CD4-positive, alpha-beta memory T cell (primary cell): ENCODE measurements at places on chromosomes 3 and 15. TPM values are rescaled to one million over a fixed set of nuclear protein-coding genes. Genes with fewer than 3 reads are reported as not detected.

The GUCA1C gene
- total RNA-seq = not detected

The SLC30A4 gene
- total RNA-seq = 3.6 TPM

DNA sequence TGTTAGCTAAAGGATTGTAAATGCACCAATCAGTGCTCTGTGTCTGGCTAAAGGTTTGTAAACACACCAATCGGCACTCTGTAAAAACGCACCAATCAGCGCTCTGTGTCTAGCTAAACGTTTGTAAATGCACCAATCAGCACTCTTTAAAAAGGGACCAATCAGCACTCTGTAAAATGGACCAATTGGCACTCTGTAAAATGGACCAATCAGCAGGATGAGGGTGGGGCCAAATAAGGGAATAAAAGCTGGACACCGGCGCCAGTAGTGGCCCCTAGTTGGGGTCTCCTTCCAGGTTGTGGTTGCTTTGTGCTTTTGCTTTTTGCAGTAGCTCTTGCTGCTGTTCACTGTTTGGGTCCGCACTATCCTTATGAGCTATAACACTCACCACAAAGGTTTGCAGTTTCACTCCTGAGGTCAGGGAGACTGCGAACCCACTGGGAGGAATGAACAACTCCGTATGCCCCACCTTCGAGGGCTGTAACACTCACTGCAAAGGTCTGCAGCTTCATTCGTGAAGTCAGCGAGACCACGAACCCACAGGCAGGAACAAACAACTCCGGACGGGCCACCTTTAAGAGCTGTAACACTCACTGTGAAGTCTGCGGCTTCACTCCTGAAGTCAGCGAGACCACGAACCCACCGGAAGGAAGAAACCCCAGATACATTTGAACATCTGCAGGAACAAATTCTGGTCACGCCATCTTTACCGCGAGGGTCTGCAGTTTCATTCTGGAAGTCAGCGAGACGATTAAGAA is 1.1 kb upstream of the SUCLG2 start:
- DNase-seq = peak; percentile 79

- no peak for DNase-seq
These were observed 261.3 kb upstream of the TLE3 start for GRCh38 chr15:70358871-70359647.

DNA sequence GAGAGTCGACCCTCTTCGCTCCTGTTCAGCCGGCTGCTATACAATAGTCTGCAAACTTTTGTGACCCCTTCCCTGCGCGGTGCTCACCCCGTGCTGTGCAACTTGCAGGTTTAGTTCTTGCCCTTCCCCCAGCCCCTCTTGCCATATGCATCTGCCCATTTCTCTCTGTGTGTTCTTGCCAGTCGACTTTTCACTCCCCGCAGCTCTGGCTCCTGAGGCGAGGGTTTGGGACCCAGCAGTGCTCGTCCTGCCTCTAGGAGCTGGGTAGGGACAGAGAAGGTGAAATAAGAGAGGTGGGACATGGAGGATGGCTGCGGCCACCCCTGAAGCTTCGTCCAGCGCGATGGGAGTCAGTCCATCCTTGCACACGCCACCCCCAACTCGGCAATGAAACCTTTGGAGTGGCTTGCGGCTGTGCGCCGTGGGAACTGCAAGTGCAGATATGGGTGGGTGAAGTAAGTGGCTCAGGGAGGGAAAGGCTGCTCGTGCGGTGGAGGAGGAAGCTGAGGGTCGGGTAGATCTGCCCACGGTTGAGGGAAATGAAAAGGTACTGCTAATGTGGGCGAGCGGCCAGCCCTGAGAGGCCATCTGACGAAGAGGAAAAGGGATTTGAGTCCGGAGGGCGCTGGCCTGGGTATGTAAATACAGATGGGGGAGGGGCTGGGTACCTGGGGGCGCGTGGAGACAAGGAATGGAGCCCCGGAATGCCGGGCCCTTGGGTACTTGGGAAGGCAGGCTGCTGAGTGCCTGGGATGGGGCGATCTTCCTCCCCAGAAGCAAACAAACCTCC is 1.0 kb downstream of the LRRC3B start:
- no peak for DNase-seq

DNA sequence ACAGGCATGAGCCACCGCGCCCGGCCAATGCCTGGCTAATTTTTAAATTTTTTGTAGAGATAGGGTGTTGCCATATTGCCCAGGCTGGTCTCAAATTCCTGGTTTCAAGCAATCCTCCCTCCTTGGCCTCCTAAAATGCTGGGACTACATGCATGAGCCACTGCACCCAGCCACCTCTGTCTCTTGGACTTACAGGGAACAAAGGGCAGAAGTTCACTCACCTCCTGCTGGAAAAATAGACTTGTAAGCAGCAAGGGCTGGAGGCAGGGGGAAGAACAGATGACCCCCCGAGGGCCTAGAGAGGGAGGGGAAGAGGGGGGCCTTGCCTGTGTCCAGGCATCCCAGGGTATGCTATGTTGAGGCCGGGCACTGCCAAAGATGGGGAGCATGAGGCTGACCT is 22.2 kb downstream of the DUSP7 start:
- DNase-seq = no peak

The CSTA gene
- total RNA-seq = 0.61 TPM

DNA sequence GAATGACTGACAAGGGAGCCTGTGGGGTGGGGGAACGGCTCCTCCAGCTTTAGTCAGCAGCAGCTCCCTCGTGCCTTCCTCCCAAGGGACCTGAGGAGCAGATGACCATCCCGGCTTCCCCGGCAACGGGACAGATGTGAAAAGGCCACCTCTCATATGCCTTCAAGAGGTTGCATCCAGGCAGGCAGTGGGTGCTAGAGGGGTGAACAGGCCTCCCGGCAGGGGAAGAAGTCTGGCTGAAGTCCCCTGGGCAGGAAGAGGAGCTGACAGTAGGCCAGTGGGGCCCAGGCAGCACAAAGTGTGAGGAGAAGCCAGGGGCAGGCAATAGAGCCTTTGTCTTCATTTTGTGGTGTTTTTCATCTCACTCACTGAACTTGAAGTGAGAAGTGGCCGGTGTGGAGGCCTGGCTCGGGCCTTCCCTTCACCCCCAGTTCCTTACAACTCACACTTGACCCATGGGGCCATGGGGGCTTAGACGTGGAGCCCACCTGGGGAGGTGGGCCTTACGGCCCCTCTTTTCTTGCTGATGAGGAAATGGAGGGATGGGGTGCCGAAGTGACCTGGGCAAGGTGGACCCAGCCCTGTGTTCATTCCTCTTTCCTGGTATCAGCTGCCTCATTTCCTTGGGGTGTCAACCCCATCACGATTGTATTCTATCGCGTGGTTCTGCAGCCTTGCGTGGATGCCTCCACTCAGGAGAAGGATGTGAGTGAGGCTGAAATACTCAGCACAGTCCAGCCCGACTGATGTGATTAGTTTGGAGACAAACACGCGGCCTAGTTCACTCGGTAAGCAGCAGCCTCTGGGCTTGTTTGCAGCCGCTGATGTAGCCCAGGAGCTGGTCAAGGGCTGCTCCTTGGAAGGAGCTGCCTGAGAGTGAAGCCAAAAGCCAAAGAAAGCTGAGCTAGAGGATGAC is 115.5 kb upstream of the ALDH1A3 start:
- no peak for DNase-seq

- peak; percentile 76 for DNase-seq
These were observed 3.0 kb upstream of the TJP1 start for GRCh38 chr15:29825227-29825626.

The ZBTB20 gene
- 58.4 TPM for total RNA-seq

DNA sequence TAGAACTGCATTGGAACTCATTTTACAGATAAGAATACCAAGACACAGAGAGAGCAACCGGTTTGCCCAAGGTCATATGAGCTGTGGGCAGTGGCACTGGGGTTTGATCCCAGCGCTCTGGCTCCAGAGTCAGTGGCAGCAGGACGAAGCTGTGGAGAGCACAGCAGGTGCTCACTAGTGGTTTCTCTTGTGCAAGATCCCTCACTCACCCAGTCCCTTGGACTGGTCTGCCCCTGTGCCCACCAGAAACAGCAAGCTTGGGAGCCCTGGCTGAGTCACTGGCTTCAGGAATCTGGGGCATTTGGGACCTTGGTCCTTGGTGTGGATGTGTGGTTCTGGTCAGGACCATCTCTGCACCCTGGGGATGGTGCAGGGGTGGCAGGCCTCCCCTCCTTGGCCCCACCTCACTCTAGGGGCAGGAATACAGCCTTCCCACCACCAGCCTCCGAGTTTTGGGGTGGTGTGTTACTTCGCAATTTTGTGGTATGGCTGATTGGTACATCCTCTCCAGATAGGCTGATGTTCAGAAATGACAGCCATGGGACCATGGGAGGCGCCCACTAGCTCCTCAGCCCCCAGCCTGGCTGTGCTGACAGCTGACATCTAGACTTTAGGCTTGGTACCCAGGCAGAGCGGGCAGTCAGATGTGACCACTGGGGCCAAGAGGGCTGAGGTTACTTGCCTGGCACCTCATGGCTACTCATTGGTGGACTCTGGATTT is 104.6 kb downstream of the LSM3 start:
- no peak for DNase-seq

The SYNPR gene
- total RNA-seq = not detected

GRCh38 chr3:67459796-67460195 is 194.6 kb downstream of the SUCLG2 start:
- DNase-seq = no peak

The SNX22 gene
- total RNA-seq = 0.33 TPM

DNA sequence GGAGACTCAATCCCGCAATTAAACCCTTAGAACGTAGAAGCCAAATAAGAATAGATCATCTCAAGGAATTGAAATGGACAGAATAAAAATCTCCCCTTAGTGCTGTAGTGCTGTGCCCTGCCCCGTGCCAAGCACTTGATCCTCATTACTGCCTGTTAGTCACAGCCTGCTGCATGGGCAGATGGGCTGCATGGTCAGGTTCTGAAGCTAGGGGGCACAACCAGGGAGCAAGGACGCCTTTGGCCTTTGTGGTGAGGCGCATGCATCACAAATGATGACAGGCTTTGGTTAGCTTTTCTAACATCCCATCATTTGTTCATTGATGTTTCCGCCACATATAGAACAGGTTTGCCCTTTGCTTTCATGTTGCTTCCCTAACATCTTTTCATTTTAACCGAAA is 336.3 kb upstream of the ADAMTS9 start:
- no peak for DNase-seq

- peak; percentile 30 for DNase-seq
These were observed 5.5 kb downstream of the CPNE4 start for GRCh38 chr3:132029182-132029902.

GRCh38 chr15:86115145-86115801 is 35.6 kb downstream of the AGBL1 start:
- DNase-seq = no peak

- DNase-seq = no peak
These were observed 18.7 kb upstream of the SPG11 start for GRCh38 chr15:44682211-44682610.

DNA sequence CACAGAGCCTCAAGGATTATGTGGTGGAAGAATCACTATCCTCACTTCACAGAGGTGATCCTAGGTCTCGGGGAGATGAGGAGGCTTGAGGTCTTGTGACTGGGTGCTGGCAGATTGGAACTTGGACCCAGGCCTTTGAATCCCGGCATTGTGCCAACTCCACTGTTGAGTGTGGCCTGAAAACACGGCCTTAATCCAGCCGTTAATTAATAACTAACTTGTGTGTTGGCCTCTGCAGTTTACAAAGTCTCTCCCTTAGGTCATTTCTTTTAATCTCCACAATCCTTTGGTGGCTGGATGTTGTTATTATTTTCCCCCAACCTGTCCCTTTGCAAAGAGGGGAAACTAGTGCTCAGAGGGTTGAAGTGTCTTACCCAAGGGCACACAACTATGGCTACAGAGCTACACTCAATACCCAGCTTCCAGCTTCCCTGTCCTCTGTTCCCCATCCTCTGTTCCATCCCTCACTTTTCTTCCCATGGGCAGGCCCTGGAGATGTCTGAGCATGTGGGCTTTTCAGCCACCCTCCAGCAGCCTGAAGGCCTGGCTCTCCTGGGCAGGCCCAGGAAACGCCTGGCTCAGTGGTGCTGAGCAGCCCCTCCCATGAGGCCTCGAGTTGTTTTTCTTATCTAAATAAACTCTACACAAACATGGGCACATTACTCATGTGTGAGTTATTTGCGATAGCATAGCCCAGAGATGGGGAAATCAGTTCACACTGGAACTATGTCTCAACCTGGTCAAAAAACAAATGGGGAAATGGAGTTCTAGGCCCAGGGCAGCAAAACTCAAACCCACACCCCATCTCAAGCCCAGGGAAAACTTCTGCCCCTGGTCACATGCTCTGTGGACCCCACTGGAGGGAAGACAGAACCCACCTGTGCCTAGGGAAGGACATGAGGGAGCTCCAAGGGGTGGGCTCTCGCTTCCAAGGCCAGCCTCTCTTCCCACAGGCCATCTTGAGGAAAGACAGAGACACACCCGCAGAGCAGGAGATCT is 16.8 kb upstream of the SMAD3 start:
- no peak for DNase-seq

DNA sequence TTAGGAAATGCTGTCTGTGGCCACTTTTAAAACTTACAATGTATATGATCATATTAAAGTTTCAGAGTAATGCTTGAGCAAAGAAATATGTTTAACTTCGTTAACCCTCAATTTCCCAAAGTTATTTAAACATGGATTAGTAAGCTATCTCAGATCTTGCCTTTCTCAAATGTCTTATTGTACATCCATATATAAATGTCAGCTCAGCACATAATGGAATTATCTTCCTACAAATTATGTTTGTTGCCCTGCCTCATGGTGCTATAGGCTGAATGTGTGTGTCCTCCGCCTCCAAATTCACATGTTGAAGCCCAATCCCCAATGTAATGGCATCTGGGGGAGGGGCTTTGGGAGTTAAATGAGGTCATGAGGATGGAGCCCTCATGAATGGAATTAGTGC is 200.3 kb downstream of the MINAR1 start:
- DNase-seq = no peak

The HRG gene
- total RNA-seq = not detected

- DNase-seq = no peak
These were observed 12.6 kb upstream of the VIPR1 start for GRCh38 chr3:42489937-42490227.

- DNase-seq = no peak
These were observed 71.1 kb downstream of the EPHB3 start for GRCh38 chr3:184632551-184633236.

GRCh38 chr3:70306736-70307135 is 5.7 kb downstream of the MDFIC2 start:
- DNase-seq = no peak

- DNase-seq = no peak
These were observed 139.3 kb upstream of the KBTBD8 start for GRCh38 chr3:66858656-66859381.

- DNase-seq = peak; percentile 62
These were observed 3.1 kb downstream of the KAT2B start for GRCh38 chr3:20043396-20043795.

- DNase-seq = peak; percentile 46
These were observed 38.6 kb downstream of the ACSBG1 start for GRCh38 chr15:78195735-78196201.
